Right renal pelvis (tissue), 4 donors: ENCODE measurements at places on chromosomes 4 and X.
A peak's percentile ranks its signal among the peaks of the same experiment; 100 is the strongest.

DNA sequence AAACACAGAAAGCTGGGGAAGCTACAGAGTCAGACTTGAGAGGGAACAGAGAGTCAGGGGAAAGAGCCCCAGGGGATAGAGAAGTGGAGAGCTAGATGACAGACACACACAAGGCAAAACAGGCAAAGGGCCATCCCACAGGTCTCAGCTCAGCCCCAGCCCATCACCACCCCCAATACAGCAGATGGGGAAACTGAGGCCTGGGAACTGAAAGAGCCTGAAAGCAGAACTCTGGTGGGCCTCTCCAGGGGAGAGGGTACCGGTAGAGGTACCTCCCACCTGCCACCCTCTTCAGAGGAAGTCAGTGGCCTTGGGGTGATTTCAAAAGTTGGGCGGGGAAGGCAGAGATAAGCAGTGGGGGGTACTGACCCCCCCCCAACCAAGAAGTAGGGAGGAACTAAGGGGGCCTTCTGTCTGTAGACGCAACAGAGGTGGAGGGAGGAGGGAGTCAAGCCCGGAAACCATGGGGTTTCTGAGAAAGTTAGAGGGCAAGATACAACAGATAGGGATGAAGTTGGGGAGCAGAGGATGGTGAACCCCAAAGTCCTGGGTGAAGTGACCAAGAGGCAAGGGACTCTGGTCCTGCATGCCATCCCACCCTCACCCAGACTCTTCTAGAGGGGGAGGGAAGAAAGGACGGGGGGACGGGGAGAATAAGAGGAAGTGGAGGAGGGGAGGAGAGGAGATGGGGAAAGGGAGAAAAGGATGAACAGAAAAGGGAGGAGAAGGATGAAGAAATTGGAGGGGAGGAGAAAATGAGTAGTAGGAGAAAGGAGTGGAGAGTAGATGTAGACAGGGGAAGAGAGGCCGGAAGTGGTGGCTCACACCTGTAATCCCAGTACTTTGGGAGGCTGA is 3.2 kb downstream of the GATA1 start:
- no peak for DNase-seq

DNA sequence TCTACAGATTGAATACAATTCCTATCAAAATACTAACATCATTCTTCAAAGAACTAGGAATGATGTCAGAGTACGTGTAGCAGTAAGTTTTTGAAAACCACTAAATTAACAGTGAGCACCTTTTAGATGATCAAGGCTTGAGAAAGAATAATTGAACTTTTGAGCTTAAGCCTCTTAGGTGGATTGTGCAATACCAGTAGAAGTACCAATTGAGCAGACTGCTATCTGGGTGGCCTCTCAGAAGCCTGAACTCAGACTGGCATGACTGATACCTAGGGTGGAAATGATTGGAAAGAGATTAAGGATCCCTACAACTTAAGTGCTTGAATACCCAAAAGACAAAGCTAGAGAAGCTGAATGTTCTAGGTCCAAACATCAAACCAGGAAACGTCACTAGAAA is 200.3 kb upstream of the GALNTL6 start:
- no peak for DNase-seq

GRCh38 chr4:40316782-40317635 is 18.1 kb upstream of the CHRNA9 start:
- peak; percentile 59 for DNase-seq

- DNase-seq, result no peak
Measured at GRCh38 chr4:96593422-96593821, 753.5 kb downstream of the PDHA2 start.

- no peak for DNase-seq
Measured at GRCh38 chrX:42739258-42739657, 38.7 kb downstream of the PPP1R2C start.

DNA sequence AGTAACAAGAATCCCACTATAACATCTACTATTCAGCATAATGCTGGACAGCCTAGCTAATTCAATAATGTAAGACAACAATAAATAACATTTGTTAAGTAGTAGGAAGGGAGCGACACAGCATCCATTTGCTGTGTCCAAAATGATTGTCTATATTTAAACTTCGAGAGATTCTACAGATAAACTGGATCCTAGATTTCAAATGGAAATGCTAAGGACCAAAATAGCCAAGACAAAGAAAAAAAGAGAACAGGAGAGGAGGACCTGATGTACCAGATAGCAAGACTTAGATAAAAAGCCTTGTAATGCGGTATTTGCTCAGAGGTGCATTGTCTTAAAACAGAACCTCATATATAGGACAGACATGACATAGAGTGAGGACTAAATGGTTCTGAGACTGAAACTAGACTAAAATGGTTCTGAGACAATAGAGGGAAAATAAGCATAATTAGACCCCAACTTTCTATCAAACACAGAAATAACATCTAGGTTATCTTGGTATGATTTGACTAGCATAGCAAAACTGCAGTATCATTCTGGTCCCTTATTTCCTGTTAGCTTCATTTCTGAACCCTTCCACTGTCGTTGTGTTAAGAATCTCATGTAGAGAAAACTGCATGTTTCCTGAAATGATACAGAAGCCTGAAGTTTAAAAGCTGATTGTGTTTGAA is 3.8 kb downstream of the HPGDS start:
- no peak for DNase-seq

DNA sequence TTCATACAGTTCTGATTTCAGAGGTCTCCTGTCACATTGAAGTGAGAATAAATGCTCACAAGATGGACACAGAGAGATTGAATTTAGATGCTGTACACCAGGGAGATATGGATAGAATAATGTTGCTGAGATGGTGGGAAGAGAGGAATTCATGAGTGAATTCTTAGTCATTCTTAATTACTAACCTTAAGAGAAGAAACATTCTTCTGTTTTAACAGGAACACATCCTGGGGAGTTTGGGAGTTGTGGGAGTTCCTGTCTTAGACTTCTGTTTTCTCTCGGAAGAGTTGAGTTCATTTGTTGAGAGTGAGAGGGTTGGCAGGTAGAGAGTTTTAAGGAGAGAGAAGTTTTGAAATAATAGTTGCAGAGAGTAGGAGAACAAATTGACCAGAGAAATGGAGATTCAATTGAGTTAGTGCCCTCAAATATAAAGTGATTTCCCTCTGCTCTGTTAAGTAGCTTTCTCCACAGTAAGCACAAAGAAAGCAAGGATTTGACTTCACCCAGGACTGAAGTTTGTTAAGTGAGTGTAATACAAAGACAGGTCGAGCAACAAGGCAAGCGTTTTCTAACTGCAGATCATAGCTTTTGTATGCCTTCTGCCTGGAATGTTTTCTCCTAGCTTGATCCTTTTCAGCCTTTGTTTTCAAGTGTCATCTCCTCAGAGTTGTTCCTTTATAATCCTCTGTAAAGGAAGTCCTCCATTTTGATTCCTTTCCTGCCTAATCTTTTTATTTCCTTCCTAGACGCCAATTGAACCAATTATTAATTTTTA is 205.9 kb downstream of the RAPGEF2 start:
- DNase-seq, result no peak

DNA sequence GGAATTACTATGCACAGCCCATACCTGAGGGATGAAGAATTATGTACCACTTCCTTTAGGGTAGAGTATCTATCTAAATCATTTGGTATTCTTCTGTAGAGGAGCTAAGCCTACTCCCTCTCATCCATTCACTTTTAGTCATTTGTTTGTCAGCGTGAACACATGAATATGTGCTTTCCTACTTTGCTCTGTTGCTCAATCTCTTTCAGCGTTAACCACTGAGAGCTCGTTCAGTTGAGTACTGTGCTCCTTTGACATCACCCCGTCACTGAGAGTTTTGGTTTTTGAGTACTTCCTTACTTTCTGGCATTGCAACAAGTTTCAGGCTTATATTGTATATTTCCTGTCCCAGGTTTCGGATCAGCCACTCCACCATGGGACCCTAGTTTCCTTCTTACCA is 700.6 kb downstream of the NLGN4X start:
- DNase-seq, result no peak

DNA sequence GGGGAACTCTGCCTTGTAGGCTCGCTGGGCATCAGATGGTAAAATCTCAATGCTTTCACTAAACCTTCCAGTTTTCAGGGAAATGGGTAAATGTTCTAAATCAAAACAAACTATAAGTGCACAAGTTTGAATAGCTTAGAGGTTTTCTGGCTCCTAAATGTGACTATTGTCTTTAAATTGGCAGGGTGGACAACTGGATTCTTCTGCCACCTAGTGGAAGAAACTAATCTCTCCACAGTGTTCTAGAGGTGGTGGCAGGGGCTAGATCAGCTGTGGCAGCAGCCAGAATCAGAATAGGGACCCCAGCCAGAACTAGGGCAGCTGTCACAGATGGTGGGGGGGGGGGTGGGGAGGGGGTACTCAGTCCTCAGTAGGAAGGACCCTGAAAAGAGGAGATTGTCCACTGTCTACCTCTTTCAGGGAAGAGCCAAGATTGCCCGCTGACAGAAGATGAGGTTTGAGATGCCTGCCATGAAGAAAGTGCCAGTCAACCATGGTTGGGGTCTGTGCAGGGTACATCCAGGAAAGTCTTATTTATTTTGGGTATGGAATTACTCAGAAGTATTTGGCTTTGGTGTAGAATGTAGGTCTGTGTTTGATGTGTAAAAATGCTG is 201.4 kb downstream of the CCNG2 start:
- peak; percentile 28 for DNase-seq

DNA sequence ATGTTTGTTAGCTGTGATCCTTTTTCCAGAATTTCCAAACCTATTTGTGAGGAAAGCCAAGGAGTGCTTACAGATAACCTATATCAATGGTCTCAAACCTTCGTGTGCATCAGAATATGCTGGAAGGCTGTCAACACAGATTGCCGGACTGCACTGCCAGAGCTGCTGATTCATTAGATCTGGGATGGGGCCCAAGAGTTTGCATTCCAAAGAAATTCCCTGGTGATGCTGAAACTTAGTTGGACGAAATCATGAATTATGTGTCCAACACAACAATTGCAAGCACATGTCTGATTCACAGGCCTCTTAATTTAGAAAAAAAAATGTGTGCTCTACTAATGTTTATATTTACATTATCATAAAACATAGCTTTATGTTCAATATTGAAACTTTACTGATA is 544.0 kb upstream of the AMOT start:
- no peak for DNase-seq

DNA sequence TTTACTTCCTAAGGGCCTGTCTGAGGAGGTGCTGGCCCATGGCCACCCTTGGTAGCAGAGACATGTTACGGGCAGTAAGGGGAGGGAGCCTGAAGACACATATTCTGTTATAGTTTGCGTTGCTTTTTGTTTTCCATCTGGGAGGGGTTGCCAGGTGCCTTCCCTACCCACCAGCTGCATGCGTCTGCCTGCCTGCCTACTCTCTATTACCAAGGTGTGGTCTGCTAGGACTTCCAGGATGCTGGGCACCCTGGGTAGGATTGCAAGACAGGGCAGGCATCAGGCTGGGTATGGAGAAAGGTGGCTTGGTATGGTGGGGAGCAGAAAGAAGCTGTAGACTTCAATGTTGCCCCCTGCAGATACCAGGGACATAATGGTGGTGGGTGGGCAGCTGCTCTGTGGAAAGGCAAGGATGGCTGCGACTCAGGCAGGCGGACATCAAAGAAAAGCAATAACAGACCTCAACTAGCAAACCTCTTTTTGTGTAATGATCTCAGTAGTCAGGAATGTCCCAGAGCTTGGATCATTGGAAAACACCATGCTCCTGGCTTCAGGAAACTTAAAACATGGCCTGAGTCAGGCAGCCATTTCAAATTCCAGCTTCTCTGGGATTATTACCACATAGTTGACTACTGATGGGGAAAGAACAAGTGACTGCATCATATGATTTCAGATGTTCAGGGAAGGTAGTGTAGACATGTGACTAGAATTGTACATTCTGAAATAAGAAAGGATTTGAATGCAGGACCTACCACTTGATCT is 67.8 kb downstream of the HOPX start:
- DNase-seq, result no peak

DNA sequence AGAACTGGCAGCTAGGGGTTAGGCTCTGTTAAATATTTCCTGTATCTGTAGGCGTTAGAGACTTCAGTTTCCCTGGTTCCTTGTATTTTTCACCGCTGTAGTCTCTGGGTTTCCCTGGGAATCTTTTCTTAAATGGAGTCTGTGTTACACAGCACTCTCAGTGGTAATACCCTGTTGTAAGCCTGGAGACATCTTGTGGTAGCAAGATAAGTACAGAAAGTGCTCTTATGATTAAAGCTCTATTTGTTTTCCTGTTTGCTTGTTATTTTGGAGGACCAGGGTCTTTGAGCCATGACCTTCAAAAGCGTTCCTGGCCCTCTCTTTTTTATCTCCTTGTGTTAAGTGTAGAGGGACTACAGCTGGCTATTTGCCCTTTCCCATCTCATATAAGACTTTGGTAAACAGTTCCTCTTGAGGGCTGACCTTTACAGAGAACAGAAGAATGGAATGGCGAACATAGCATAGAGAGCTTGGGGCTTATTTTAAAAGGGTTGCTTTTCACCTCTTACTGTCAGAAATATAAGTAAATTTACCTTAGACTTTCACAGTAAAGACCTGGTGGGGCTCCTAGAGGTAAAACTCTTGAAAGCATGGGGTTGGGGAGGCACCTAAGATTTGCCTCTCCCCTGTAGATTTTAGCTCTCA is 782.5 kb downstream of the FAT4 start:
- DNase-seq, result no peak

- no peak for DNase-seq
Measured at GRCh38 chr4:123102897-123103471, 180.6 kb upstream of the NUDT6 start.

GRCh38 chr4:41622787-41623186 is 84.8 kb downstream of the LIMCH1 start:
- no peak for DNase-seq

GRCh38 chr4:141022111-141022695 is 111.1 kb downstream of the RNF150 start:
- no peak for DNase-seq

DNA sequence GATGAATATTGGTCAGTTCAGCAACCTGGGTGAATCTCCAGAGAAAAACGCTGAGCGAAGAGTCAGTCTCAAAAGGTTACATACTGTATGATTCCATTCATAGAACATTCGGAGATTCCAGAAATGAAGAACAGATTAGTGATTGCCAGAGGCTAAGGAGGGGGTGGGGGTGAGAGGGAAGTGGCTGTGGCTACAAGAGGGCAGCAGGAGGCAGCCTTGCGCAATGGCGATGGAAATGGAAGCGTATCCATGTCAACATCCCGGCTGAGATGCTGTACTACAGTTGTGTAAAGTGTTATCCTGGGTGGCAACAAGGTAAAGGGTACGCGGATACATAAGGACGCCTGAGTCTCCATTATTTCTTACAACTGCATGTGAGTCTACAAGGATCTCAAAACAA is 18.0 kb downstream of the LYAR start:
- no peak for DNase-seq

DNA sequence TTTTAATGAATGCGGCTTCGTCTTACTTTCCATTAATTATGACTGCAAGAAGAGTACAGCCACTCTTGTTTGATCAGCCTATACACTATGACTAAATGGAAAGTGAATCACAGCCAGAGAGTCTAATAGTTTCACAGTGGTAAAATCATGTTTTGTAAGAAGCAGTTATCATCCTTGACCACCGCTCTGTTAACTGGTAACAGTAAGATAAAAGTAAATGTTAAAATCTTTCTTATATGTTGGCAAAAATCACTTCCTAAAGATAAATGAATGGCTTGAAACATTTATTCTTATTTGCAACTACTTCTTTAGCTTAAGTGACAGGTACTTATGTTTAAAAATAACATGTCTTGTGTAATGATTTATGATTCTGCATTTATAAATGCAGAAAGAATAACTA is 13.2 kb downstream of the GALNT7 start:
- no peak for DNase-seq
